Muscle of back (tissue), 13 donors: ENCODE measurements at places on chromosomes 13 and 19. TPM values are rescaled to one million over a fixed set of nuclear protein-coding genes. Genes with fewer than 3 reads are reported as not detected.

- DNase-seq = no peak
These were observed 105.2 kb downstream of the SLITRK6 start for GRCh38 chr13:85693889-85694511.

DNA sequence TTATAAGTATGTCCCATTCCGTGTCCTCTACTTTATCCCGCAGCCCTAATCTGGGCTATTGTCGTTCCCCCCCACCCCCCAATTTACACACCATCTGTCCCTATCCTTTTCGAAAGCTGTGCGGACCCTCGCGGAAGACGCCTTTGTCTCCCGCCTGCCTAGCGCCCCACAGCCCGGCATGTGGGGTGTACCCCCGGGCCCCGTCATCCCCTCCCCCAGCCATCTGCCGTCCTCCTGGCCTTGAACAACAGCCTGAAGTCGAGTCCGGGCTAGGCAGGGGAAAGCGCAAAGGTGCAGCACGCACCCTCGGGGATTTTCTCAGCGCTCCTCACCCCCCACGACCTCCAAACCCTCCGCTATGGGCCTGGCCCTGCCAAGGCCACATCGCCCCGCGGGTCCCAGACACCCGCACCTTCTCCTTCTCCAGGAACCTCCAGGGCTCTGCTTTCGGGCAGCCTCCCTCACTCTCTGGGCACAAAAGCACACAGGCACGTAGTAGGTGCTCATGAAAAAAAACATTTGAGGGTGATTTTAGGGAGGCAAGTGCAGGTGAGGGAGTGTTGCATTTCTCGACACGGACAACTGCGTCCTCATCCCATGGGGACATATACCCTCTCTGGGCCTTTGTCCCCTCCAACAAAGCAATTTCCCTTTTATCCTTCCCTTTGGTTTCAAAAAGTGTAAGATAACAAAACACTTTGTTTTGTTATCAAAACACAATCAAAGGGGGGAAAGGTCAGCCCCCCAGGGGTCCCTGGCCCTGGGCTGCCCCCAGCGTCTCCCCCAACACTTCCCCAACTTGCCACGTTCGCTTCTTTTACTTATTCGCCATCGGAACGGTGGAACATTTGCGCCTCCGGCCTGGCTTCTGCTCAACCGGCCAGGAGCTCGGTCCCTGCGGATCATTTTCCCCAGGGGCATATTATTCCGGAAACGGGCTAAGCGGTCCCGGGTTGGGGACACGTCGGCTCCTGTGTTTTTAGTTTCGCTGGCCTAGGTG lies 16.4 kb downstream of the CCDC124 start:
- no peak for DNase-seq

- no peak for DNase-seq
These were observed 4.8 kb downstream of the FFAR3 start for GRCh38 chr19:35363001-35363590.

GRCh38 chr19:37957176-37957575 lies 50.2 kb downstream of the SIPA1L3 start:
- DNase-seq = no peak

GRCh38 chr13:53161251-53161650 lies 132.6 kb downstream of the OLFM4 start:
- DNase-seq = no peak

GRCh38 chr13:48910686-48911085 lies 65.0 kb upstream of the FNDC3A start:
- no peak for DNase-seq

- DNase-seq = no peak
These were observed 16.7 kb downstream of the FAM216B start for GRCh38 chr13:42798118-42798517.

DNA sequence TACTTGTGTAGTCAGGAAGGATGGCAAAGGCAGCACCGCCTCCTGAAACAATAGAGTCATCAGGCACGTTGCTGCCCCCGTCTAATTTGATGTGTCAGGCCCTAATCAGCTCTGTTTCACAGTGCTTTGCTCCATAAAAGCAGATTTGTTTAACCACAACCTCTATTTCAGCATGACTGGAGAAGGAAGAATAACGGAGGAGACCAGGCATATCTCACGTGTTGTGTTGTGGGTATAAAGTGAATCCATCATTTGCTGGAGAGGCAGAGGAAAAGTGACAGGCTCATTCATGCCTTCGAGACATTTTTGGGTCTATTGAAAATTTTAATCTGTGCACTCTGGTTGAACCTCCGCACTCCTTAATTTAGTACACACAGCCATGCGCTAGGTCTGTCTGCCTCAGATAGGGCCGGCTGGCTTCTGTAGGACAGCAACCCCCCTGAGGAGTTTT lies 940.4 kb upstream of the SLC10A2 start:
- DNase-seq = no peak

DNA sequence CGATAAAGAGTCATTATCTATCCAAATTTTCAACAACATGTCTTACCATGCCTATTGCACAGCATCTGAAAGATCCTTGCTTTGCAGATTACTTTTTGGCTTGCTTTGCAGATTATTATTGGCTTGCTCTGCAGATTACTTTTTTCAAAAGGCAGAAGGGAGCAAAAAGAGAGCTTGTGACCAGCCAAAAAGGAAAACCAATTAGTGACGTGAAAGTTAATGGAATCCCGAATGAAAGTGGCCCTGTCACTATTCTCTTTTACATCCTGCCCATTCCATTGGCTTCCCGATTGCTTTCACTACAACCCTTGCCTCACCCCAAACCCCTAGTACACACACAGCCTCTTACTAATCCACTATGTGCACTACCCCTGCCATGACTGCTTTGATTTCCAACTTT lies 81.3 kb downstream of the LHFPL6 start:
- DNase-seq = no peak

DNA sequence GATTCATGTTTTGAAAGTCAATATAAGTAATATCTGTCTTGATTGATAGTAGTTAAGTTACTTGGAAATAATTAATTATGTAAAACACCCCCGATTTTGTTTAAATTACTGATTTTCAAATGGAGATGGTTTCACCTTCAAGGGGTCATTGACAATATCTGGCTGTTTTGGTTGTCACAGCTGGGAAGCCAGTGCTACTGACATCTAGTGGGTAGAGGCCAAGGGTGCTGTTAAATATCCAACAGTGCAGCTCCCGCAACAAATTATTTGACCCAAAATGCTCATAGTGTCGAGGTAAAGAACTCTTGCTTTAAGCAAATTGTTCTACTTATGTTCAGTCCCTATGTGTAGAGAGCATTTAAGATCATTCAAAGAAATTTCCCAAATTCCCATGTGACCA lies 50.6 kb upstream of the PCDH20 start:
- DNase-seq = no peak

GRCh38 chr19:48446579-48446978 lies 796 bp downstream of the GRWD1 start:
- DNase-seq = no peak

The SELENOV gene
- not detected for polyA plus RNA-seq

The RFPL4AL1 gene
- 0.45 TPM for polyA plus RNA-seq

The THSD8 gene
- polyA plus RNA-seq = 3.2 TPM

The CEACAM8 gene
- polyA plus RNA-seq = not detected

The CDX2 gene
- not detected for polyA plus RNA-seq

The ZNF99 gene
- polyA plus RNA-seq = 0.20 TPM
